ENCODE measurements at places on chromosomes 2 and 18. TPM values are rescaled to one million over a fixed set of nuclear protein-coding genes. Genes with fewer than 3 reads are reported as not detected.

The SATB2 gene
- 7.4 TPM for total RNA-seq

The PLEK gene
- not detected for total RNA-seq

The GRB14 gene
- total RNA-seq, result 4.1 TPM

The CRYGC gene
- not detected for total RNA-seq

The LOXHD1 gene
- not detected for total RNA-seq

The MC2R gene
- not detected for total RNA-seq

The SLC30A3 gene
- 0.24 TPM for total RNA-seq

The CD207 gene
- 0.08 TPM for total RNA-seq

The NFU1 gene
- total RNA-seq, result 88.4 TPM

The MPP4 gene
- total RNA-seq, result 0.11 TPM

The SLC4A5 gene
- 0.29 TPM for total RNA-seq

The SERPINB10 gene
- total RNA-seq, result 1.2 TPM

The ASXL2 gene
- total RNA-seq, result 24.8 TPM

The KCNS3 gene
- 35.0 TPM for total RNA-seq

Measured in SK-MEL-5 (cell line).